Inflammatory macrophage treated with lipopolysaccharide for 4 hours (primary cell): ENCODE measurements at places on chromosomes 3 and 15.

GRCh38 chr3:81315030-81315429 is 446.4 kb downstream of the GBE1 start:
- DNase-seq, result no peak

- DNase-seq, result peak; percentile 23
Observed at GRCh38 chr3:31981206-31982181, at the start of the genes OSBPL10 and ZNF860. Gene OSBPL10 (minus strand): TSS chr3:31981262. CDS start chr3:31981179, 83 bp downstream. Gene ZNF860 (plus strand): TSS chr3:31981750. CDS start chr3:31989080, 7,330 bp downstream.

- no peak for DNase-seq
Observed at GRCh38 chr15:36075333-36075732, 504.1 kb upstream of the CDIN1 start.

DNA sequence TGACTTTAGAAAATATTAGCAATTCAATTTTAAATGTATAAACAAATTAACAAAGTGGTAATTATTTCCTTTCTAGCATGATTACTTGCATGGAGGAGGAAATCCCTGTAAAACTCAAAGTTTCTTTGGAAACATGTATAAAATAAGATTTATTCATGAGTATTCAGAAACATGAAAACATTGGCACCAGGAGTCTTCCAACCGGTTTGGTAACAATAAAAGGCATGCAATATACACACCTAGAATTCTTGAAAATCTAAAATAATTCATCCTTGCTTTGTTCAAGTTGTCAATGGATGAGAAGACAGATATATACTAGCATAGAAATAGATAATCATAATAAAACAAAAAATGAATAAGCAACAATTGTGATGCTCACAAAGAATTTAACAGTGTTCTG is 76.4 kb downstream of the ZPLD1 start:
- DNase-seq, result no peak

GRCh38 chr3:22007368-22007767 is 256.4 kb upstream of the ZNF385D start:
- no peak for DNase-seq

DNA sequence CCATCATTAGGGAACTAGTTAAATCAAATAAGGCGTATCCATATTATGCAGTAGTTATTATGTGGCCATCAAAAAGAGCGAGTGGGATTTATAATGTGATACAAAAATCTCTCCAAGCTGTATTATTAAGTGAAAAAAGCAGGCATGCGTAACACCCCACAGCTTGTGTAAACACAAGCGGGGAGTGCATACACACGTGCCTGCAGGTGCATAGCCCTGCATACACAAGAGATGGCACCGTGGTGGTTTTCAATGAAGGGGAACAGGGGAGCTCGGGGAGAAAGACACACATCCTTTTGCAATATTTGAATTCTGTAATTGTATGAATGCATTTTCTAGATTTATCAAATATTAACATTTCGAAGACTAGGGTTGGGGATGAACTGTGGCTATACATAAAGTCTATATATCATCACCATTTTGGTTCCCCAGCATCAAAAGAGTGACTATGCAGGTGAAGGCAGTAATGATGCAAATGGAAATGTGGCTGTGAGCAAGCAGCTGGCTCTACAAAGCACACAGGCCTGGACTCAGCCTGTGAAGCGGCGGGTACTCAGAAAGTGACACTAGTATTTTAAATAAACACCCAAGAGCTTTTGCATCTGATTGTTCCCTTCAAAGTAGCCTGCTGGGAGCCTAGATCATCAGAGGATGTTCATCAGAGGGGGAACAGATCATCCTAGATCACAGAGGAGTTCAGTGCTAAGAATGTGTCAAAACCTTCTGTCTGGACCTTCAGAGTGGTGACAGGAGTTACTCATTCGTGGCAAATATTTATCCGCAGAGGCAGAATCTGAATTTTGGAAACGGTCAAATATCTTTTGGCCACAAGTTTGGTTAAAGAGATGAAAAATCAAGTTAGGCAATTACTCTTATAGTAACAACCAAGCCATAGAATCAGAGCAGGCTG is 9.4 kb upstream of the KIF7 start:
- no peak for DNase-seq
